ENCODE measurements at places on chromosomes 3 and 15. TPM values are rescaled to one million over a fixed set of nuclear protein-coding genes. Genes with fewer than 3 reads are reported as not detected.

DNA sequence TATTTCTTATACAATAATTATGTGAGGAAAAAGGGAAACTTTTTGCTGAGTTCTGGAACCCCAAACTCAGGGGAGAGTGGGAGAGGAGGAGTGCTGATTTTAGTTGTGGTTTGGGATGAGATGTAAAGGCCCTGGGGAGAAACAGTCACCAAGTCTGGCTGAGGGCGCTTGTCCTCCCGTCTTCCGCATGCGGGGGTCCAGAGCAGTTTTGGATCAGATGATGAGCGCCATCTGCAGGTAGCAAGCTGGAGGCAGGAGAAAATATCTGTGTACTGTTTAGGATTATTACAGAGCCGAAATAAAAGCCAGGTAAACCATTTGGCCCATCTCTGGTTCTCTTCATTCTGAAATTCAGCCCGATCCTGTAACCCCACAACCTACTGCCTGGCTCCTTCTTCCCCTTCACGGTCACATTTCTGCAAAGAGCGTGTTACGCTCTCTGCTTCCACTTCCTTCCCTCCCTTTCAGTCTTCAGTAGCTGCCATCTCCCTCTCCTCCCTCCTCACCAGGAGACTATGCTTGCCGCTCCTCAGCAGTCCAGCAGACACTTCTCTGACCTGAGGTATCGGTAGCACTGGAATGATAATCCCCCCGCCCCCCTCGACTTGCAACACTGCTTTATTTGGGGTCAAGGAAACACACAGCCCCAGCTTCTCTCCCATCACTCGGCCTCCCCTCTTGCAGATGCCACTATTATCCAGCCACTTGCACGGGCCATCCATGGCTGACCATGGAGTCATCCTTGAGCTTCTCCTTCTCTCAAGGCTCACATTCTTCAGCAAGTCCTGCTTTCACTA lies 1.4 kb upstream of the PARP14 start:
- peaks cover 3% of the 10 kb centered on the region for H3K4me1 ChIP-seq
- H3K27me3 ChIP-seq = no peaks in the 10 kb centered on the region
- peak; percentile 85 for DNase-seq
- peak overlapping the region; percentile 77 for H3K4me3 ChIP-seq

- H3K4me3 ChIP-seq = no peak overlapping the region
- no peaks in the 10 kb centered on the region for H3K4me1 ChIP-seq
- H3K36me3 ChIP-seq = no peaks in the 10 kb centered on the region
- DNase-seq = no peak
- H3K27me3 ChIP-seq = no peaks in the 10 kb centered on the region
- H3K27ac ChIP-seq = no peak overlapping the region
These were observed 76.0 kb downstream of the THSD4 start for GRCh38 chr15:71191296-71191695.

DNA sequence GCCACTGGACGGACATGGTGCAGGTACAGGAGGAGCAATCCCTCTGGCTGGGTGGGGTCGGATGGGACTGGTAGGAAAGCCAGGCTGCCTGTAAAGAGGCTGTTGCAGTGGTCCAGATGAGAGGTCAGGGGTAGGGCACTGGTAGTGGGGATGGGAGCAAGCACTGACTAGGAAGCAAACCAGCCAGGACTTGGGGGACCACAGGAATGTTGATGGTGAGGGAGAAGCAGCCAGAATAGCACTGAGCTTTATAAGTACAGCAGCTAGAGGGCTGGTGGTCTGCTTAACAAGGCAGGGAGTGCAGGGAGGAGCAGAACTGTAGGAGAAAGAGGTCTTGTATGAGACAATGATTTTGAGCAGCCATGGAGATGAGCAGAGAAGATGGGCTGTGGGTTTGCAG lies 38.7 kb upstream of the PTPN23 start:
- no peaks in the 10 kb centered on the region for H3K27me3 ChIP-seq
- DNase-seq = no peak
- no peaks in the 10 kb centered on the region for H3K4me1 ChIP-seq
- H3K4me3 ChIP-seq = no peak overlapping the region

GRCh38 chr15:43230640-43231115 lies 9.9 kb upstream of the EPB42 start:
- H3K27ac ChIP-seq = no peak overlapping the region
- H3K36me3 ChIP-seq = no peaks in the 10 kb centered on the region
- H3K4me3 ChIP-seq = no peak overlapping the region
- no peaks in the 10 kb centered on the region for H3K4me1 ChIP-seq
- DNase-seq = no peak

The KLHL6 gene
- total RNA-seq = 1.8 TPM

DNA sequence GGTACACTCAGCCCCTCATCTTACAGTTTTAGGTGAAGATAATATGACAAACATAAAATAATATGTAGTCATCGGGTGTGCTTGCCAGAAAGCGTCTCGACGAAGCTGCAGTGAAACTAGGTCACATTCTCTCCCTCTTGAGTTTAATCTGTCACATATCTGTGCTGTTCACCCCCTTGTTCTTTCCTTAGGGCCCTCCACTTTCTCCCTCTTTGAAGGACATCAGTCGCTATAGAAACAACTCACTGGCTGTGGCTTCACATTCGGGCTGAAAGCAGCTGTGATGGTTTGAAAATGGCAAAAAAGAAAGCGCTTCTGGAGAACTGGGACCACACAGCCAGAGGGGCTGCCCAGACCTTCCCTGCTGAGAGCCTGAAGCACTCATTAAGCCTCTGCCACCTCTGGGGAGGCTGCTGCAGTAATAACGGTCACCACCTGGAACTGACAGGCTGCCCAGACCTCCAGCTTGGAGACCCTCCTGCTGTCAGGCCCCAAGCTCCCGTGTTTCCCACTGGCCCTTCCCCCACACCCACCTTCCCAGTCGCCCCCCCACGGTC lies 50.3 kb downstream of the ABTB1 start:
- no peaks in the 10 kb centered on the region for H3K4me1 ChIP-seq
- no peak for DNase-seq
- H3K27me3 ChIP-seq = no peaks in the 10 kb centered on the region
- no peaks in the 10 kb centered on the region for H3K36me3 ChIP-seq
- no peak overlapping the region for H3K4me3 ChIP-seq

DNA sequence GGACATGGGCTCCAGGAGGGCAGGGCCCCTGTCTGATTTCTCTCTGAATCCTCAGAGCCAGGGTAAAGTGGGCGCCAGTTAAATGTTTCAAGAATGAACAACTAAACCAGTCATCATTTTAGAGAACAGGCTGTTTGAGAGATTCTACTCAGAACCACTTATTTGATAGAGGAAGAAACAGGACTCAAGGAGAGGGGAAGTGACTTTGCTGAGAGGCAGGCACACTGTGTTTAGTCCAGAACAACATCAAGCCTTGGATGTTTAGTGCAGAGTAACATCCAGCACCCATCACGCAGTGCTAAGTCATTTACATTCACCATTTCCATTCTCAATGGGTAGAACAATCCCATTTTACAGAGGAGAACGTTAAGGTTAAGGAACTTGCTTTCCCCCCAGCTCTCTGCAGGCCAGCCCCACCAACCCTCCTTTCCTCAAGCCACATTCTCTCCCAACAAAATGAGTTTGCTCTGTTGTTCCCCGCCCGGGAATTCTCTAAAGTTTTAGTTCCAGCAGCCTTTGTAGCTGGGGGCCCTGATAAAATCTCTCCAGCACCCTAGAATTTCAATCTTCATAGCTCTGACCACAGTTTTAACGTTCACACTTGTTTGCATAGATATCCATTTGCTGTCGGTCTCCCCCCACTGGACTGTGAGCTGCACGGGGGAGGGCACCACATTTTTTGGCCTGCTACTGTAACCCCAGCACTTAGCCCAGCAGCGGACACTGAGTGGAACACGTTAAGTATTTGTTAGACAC lies 962 bp downstream of the NMNAT3 start:
- H3K36me3 ChIP-seq = no peaks in the 10 kb centered on the region
- H3K27me3 ChIP-seq = no peaks in the 10 kb centered on the region
- H3K4me1 ChIP-seq = no peaks in the 10 kb centered on the region
- DNase-seq = no peak
- no peak overlapping the region for H3K27ac ChIP-seq

- no peaks in the 10 kb centered on the region for H3K4me1 ChIP-seq
- H3K27me3 ChIP-seq = no peaks in the 10 kb centered on the region
- no peak overlapping the region for H3K27ac ChIP-seq
- H3K4me3 ChIP-seq = no peak overlapping the region
- H3K36me3 ChIP-seq = no peaks in the 10 kb centered on the region
These were observed 212.4 kb upstream of the TBC1D5 start for GRCh38 chr3:17954801-17955200.

DNA sequence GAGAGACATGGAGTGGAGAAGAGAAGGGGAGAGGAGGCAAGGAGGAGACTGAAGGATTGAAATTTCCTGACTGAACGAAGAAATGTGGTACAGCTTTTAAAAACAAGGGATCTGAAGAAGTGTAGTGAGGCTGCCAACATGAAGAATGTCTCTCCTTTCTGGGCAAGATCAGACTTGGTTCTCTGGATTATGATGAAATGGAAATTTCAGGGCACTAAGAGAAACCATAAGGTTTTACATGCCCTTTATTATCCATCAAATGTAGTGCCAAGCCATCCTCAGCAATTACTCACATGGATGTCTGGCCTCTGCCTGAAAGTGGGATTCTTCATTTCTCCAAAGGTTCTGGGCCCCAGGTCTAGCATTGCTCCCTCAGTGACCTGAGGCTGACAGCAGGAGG lies 77.6 kb upstream of the CCDC80 start:
- H3K36me3 ChIP-seq = no peaks in the 10 kb centered on the region
- H3K4me3 ChIP-seq = no peak overlapping the region
- DNase-seq = no peak
- H3K27ac ChIP-seq = no peak overlapping the region
- H3K27me3 ChIP-seq = no peaks in the 10 kb centered on the region

DNA sequence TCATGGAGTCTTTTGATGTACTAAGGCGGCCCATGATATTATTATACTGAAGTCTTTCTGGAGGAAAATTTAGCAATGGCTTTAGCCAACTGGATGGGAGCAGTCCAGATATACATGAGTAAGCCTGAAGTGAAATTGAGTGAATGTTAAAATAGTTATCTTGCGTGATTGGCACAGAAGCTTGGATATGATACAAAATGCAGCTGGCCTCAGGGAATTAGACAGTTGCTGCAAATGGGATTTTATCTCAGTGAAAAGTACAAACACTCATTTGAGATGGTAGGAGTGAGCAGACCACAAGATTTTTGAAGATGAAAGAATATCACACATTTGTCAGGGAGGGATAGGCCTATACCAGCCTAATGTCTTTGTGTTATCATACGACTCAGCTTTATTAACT lies 8.9 kb downstream of the LMOD3 start:
- H3K27me3 ChIP-seq = no peaks in the 10 kb centered on the region
- H3K27ac ChIP-seq = no peak overlapping the region
- no peaks in the 10 kb centered on the region for H3K4me1 ChIP-seq
- no peaks in the 10 kb centered on the region for H3K36me3 ChIP-seq

The TF gene
- not detected for total RNA-seq

GRCh38 chr3:8506571-8507061 lies 5.0 kb downstream of the LMCD1 start:
- no peaks in the 10 kb centered on the region for H3K4me1 ChIP-seq
- H3K27ac ChIP-seq = peak overlapping the region; percentile 80
- H3K36me3 ChIP-seq = no peaks in the 10 kb centered on the region
- H3K4me3 ChIP-seq = no peak overlapping the region
- no peak for DNase-seq

The PARP14 gene
- 62.2 TPM for total RNA-seq

GRCh38 chr15:93929375-93930094 lies 301.8 kb upstream of the MCTP2 start:
- peak; percentile 75 for DNase-seq
- H3K27ac ChIP-seq = peak overlapping the region; percentile 37
- H3K27me3 ChIP-seq = no peaks in the 10 kb centered on the region
- no peak overlapping the region for H3K4me3 ChIP-seq

- H3K27me3 ChIP-seq = no peaks in the 10 kb centered on the region
- no peak for DNase-seq
- H3K27ac ChIP-seq = no peak overlapping the region
- no peak overlapping the region for H3K4me3 ChIP-seq
- H3K4me1 ChIP-seq = no peaks in the 10 kb centered on the region
These were observed 170.3 kb upstream of the SOX2 start for GRCh38 chr3:181541414-181541813.

GRCh38 chr3:17798000-17798399 lies 55.6 kb upstream of the TBC1D5 start:
- H3K4me3 ChIP-seq = no peak overlapping the region
- no peaks in the 10 kb centered on the region for H3K36me3 ChIP-seq
- no peak overlapping the region for H3K27ac ChIP-seq
- DNase-seq = no peak
- no peaks in the 10 kb centered on the region for H3K27me3 ChIP-seq

GRCh38 chr3:124565013-124565412 lies 165.2 kb upstream of the UMPS start:
- no peak overlapping the region for H3K4me3 ChIP-seq
- no peaks in the 10 kb centered on the region for H3K4me1 ChIP-seq
- peak; percentile 65 for DNase-seq
- H3K36me3 ChIP-seq = no peaks in the 10 kb centered on the region
- no peak overlapping the region for H3K27ac ChIP-seq

DNA sequence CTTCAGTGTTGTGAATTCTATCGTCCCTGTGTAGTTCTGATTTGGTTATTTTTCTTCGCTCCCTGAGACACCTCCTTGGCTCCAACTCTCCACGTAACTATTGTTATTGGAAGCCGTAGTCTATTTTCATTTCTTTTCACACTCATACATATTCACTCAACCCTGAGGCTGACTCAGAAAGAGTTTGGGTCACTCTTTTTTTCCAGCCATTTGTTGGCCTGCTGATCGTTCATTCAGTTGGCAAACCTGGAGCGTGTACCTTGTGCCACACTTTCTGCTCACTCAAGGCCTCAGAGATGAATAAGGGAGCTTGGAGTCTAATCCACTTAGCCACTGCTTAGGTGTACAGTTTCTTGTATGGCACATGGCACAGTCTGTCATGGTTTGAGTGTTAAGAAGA lies 22.4 kb downstream of the GYG1 start:
- no peaks in the 10 kb centered on the region for H3K27me3 ChIP-seq
- H3K36me3 ChIP-seq = no peaks in the 10 kb centered on the region
- no peaks in the 10 kb centered on the region for H3K4me1 ChIP-seq
- H3K27ac ChIP-seq = no peak overlapping the region
- H3K4me3 ChIP-seq = no peak overlapping the region

The XCR1 gene
- total RNA-seq = not detected

The INO80 gene
- total RNA-seq = 29.8 TPM

GRCh38 chr3:184651904-184652303 lies 60.0 kb downstream of the MAGEF1 start:
- DNase-seq = no peak
- H3K36me3 ChIP-seq = no peaks in the 10 kb centered on the region
- H3K27me3 ChIP-seq = no peaks in the 10 kb centered on the region
- H3K27ac ChIP-seq = no peak overlapping the region

All from uterus (tissue), 4 donors.